ENCODE measurements at places on chromosomes 6 and 20.

- no peak for DNase-seq
Measured at GRCh38 chr20:15634102-15634501, 939.1 kb downstream of the KIF16B start.

DNA sequence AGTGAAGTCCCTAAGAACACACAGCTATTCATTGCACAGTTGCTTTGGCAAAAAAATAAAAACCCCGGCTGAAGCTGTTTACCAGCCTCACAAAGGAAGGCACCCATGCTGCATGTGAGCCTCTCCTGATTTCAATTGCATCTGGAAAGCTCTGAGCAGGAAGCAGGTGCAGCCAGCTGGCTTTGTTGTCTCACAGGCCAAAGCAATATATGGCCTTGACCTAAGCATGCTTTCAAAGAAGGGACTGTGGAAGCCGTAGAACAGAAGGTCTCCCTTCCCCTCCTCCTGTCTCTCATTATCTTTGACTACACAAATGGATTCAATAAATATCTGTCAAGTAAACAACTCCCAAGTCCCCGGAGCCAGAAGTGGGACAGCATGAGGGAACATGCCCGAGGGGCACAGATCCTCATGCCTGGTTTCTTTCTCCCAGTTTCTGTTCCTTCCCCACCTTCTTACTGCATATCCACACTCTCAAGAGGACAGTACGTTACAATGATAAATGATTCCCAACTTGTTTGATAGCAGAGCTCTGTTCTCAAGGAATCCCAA, 57.2 kb upstream of the PCSK2 start:
- no peak for DNase-seq

DNA sequence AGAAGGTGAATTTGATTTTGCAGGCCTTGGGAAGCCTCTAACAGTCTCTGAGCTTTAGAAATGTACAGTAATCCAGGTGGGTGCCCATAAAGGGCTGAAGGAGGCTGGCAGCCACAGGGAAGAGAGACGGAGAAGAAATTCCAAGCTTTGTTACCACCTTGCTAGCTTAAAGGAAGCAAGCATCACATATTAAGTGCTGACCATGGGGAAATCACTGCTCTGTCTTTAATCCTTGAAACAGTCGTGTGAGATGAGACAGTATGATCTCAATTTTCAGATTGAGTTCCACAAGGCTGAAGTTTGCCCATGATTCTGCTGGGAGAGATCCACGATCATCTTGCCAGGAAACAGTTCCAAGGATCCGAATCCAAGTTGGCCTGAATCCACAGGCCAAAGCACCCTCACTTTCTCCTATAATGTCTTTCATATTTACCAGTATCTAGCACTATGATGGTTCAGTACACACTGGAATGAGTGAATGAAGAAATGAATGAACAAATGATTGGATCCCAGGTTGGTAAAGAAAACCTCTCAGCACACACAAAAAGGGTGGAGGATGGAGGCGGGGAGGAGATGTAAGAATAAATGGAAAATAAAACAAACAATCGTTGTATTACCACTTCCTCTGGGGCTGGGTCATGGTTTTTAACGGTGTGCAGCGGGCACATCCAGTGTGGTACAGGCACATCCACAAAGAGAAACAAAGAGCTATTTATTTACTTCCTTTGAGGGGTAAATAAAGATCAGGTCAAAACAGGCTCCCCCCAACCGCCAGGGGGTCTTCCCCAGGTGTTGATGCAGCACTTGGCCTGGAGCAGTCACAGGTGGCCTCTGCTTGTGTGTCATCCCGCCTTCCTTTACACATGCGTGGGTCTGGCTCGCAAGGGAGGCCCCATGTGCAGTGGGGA, 28.2 kb upstream of the TAF8 start:
- no peak for DNase-seq

DNA sequence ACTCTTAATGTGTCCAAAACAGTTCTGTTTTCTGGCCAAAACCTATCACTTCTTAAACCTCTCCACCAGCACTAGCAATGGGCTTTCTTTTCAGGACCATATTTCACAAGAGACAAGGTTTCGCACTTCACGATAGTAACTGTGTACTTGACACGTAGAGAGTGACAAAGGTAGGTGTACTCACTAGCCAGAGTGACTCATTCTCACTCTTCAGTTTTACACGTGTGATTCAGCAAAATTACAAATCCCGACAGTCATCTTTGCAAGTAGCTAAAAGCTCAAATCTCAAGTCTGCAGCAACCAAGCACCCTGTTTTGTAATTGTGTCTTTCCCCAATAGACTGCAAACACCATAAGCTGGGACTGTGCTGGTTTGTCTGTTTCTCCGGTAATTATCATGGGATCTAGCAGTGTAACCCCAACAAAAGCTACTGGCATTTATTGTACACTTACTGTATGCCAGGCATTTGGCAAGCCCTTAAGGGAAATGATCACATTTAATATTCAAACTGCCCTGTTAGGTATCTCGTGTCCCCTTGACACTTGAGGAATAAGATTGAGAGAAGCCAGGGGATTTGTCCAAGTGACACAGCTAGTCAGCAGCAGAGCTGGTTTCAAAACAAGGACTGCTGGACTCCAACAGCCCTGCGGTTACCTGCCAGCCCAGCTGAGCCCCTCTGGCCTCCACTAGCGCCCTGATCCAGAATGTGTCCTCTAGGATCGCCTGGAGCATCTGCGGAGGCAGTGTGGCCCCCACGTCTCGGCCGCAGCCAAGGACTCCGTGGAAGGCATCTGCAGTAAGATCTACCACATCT, 9.9 kb downstream of the PCIF1 start:
- DNase-seq = no peak

DNA sequence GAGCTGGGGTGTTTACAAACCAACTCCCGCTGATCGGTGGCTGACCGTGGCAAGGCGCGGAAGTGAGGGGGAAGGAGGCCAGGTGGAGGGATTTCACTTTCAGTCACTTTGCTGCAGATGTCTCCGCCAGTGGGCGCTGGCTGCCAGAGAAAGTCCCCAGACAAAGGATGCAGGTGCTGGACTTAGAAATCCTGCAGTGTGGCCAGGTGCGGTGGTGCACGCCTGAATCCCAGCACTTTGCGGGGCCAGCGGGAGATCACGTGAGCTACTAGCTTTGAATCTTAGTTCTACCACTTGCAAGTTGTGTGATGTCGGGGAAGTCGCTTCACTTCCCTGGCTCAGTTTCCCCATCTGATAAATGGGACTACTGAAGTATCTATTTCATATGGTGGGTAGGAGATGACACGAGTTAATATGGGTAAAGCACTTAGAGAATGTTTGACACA, 180.4 kb downstream of the ZNF217 start:
- DNase-seq = peak; percentile 53
